ENCODE measurements at places on chromosomes 12 and 14.

DNA sequence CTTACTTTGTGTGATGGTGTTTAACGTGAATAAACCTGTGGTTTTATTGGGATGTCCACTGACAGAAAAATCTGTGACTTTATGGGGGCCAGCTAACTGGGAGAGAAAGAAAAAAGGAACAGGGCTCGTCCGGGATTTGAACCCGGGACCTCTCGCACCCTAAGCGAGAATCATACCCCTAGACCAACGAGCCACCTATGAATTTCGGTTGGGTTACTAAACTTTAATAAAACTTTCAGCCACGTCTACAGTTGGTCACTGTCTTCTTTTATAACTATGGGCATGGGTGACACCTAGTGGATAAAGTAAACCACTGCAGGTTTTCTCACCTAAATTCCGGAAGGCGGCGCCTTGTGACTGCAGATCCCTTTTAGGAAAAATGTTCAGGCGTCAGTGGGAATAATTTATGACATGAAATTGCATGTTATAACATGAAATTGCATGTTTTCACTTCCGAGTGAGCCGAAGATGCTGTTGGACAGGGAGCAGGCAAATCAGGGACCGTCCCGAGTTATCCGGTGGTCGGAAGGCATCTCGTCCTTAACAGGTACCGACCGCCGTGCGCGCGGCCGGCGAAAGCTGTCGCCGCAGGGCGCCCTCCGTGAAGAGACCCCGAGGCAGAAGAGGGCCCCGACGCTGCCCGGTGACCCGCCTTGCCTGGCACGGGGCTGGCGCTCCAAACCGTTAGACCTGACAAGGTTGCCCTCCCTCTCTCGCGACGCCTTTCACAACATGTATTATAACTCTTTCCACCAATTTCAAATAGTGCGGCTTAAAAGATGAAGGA lies 18.2 kb upstream of the RNASE12 start:
- peak; percentile 45 for DNase-seq

GRCh38 chr12:10369557-10370415 lies 20.1 kb downstream of the KLRK1 start:
- no peak for DNase-seq

GRCh38 chr12:96906498-96906848 lies 584 bp upstream of the NEDD1 start:
- DNase-seq: no peak

GRCh38 chr12:112322441-112322840 lies 59.8 kb downstream of the HECTD4 start:
- DNase-seq: no peak

DNA sequence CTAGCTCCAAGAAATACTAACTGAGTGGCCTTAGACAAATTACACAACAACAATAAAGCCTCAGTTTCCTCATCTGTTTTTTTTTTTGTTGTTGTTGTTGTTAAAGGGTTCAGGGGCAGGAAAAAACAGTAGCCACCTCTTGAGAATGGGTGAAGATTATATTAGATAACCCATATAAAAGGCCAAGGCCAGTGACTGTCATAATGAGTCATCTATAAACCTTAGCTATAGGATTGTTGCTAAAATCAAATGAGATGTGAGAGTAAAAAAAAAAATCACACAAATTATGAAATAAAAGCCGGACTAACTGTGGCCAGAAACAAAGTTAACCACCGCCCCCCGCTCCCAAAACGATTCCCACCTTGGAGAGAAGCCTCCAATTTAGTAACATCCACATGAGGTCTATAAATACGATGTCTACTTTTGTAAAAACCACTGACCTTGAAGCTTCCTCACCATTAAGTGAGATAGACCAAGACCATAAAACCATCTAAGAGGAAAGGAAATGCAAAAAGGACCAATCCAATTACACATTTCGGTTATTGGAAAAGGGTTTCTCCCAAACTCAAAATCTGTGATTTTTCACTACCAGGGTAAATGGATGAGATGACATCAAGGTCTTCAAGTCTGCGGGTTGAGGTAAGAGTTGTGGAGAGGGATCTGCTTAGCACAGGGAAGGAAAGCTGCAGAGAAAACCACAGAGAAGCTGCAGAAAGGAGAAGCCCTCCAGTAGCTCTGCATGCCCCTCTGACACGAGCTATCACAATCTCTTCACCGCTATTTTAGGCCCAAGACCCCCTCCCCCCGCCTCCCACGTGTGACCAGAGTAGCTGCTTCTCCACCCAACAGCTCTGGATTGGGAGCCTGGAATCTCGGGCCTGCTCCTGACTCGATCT lies 1.0 kb downstream of the NAA25 start:
- DNase-seq: peak; percentile 14

DNA sequence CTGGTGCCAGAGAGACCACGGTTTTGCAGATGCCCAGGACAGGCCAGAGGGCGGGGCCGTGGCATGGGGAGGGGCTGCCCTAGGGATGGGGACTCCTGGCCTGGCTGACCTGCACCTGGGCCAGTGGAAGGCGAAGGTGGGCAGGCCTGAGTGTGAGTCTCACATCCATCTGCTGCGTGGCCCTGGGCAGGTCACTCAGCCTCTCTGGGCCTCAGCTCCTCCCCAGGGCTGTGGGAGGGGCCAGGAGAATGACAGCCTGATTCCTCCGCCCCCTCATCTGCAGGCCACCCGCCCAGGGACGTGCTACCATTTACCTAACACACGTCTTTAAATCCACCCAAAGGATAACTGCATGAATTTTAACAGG lies 90.9 kb downstream of the GALNT9 start:
- no peak for DNase-seq

DNA sequence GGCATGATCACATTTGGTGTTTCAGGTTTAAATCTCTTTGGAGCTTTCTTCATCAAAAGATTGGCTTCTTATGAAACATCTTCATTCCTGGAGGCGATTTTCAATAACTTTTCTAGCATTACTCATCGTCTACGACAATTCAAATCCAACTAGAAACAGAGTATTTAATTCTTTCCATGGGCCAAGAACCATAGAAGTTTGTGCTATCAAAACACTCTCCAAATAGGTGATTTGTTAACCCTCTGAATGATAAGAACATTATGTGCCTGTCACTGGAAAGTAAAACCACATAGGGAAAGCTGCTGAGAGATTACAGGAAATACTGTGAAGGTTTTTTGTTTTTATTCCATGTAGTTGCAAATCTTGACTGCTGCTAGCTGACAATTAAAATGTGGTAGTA lies 6.9 kb upstream of the DCN start:
- DNase-seq: no peak

DNA sequence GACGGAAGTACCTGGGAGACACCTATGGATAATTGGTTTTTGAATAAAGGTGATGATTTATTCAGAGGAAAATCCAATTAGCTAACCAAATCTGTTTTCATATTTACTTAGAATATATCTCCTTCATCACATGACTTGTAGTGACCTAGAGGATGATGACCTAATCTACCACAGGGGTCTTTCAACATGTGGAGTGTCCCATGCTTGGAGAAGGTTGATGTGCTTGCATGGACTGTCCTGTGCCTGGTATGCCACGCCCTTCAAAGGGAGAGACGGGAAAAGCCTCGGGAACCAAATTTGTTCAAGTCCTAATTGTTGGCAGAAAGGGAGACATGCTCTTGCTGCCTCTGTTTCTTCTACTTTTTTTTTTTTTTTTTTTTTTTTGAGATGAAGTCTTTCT lies 11.8 kb upstream of the PAPLN start:
- no peak for DNase-seq

- DNase-seq: no peak
Measured at GRCh38 chr12:132766380-132767085, 4.9 kb upstream of the ANKLE2 start.

DNA sequence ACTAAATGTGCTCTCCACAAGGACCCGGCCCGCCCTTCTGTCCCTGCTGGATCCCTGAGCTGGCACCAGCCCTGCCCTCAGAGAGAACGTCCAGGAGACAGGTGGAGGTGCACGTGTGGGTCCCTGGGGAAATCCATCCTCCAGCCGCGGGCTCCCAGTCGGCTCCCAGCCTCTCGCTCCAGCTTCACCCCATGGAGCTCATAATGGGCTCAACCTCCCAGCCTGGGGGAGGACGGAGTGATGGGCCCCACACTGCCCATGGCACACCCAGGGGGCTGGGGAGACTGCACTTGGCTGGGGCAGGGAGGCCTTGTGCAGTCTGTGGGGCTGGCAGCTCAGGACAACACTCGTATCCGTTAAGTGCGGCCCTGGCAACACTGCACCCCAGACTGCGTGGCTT lies 250.5 kb downstream of the TMEM121 start:
- no peak for DNase-seq

DNA sequence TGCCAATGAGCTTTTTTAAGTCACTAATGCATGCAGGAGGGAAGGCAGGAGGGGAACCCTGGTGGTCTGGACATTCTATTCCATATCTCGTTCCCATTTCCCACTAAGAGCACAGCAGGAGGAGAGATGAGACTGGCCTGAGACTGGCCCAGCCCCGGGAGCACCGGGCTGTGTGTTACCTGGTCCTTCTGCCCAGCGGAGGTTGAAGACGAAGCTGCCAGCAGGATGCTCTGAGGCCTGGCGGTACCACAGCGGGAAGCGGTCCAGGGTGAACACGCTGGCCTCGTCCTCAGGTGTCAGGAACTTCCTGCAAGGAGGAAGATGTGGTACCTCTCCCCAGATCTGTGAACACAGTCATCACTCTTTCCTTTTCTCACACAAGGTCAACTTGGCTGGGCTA lies 23.9 kb downstream of the LRTM2 start:
- DNase-seq: no peak

- no peak for DNase-seq
Measured at GRCh38 chr12:14994610-14995009, 21.8 kb downstream of the PDE6H start.

- no peak for DNase-seq
Measured at GRCh38 chr12:84290168-84290567, 622.4 kb downstream of the SLC6A15 start.

DNA sequence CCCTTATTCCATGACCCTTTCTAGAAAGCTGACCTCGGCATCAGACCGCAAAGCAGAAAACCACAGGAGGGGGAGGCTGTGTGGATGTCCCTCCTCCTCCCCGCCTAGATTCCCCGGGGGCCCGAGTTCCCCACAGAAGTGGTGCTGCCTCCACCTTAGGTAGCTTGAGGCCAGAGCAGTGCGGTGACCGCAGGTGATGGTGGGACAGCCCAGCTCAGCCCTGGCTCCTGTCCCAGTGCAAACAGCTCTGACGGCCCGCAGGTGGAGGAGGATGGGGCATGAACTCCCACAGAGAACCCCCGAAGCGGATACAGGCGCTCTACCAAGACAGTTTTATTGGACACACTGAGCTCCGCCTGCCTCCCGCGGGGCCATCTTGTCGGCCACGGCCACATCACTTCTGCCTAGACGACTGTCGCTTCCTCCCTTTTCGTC lies 19.5 kb downstream of the ARL6IP4 start:
- no peak for DNase-seq

- no peak for DNase-seq
Measured at GRCh38 chr12:64390275-64390851, at the start of gene C12orf56. TSS of gene C12orf56 (minus strand) at chr12:64390758. CDS start at chr12:64390565, 193 bp downstream.

- DNase-seq: no peak
Measured at GRCh38 chr14:90641615-90642243, 174.5 kb downstream of the TTC7B start.

DNA sequence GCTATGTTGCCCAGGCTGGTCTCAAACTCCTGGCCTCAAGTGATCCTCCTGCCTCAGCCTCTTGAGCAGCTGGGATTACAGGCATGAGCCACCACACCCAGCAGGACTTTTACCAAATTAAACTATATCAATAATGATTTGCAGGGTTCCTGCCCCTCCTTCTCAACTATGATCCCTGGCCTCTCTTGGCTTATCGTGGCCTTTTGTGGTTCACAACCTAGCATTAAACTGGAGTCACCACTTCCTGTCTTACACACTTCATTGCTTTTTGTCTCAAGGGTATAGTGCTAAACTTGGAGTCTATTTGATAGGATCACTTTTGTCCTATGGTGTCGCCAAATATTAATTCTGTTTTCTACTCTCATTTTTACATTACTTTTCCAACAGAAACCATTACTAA lies 64.5 kb downstream of the SEC23A start:
- no peak for DNase-seq

GRCh38 chr14:53110096-53110495 lies 43.0 kb downstream of the DDHD1 start:
- DNase-seq: no peak

DNA sequence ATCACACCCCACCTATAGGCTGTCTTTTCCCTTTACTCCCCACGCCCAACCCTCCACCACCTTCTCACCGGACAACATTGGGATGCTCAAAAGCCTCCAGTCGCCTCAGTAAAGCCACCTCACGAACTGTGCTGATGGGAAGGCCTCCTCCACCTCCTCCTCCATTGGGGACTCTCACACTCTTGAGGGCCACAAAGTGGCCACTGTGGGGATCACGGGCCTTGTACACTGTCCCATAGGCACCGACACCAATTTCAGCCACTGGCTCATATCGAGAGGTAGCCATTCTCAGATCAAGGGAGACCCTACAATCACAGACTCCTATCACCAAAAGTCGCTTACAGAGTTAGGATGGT lies 700 bp downstream of the CDK4 start:
- no peak for DNase-seq

DNA sequence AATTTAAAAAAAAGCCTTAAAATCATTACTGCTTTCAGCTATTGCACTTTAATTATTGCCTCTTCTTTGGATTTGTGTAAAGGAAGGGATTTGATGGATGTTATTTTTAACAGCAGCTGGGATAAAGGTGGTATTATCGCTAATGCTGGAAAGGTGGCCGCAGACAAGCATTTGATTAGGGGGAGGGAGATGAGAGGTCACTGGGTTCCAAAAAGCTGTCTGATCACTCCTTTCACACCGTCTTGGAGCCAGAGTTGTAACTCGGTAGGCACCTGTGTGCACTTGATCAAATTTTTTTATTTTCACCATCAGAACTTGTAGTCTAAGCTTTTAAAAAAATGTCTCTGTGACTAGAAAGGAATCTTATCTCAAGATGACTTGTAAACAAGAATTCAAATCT lies 99.8 kb downstream of the AKAP6 start:
- no peak for DNase-seq

DNA sequence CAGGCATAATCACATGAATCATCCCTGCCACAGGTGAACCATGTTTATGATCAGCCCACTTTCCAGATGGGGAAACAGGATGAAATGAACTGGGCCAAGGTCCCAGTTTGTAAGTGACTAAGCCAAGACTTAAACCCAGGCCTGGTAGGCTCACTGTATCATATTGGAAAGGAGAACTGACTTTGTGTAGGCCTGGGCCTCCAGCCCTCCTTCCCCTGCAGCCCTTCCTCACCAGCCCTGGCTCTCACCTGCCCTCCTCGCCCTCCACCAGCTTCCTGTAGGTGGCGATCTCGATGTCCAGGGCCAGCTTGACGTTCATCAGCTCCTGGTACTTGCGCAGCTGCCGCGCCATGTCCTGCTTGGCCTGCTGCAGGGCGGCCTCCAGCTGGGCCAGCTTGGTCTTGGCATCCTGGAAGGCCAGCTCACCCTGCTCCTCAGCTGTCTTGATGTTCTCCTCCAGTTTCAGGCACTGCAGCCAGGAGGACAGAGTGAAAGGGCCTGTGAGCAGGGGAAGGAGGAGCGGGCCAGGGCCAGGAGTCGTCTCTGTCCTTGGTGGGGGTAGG lies 19.8 kb downstream of the KRT80 start:
- no peak for DNase-seq

- no peak for DNase-seq
Measured at GRCh38 chr12:26554332-26554731, 278.7 kb downstream of the ITPR2 start.
